Germinal center (tissue), 1 donor: ENCODE measurements at places on chromosomes 7 and 10.

GRCh38 chr10:110448682-110449418 is 48.9 kb upstream of the DUSP5 start:
- DNase-seq: no peak

DNA sequence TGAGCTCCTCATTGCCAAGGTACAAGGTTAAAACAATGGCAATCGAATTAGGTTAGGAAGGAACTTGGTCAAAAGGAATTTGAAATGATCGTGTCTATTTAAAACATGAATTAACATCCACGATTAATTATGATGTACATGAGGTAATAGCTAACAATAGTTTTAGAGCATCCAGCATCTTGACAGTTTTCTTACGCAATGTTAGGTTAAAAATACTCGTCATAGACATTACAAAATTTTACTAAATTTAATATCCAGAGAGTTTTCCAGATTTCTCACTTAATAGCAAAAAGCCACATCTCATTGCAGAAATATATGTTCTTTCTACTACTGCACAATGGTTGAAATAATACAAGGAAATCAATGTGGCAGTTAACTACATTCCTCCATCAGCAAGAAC is 22.6 kb downstream of the CUBN start:
- DNase-seq: no peak

DNA sequence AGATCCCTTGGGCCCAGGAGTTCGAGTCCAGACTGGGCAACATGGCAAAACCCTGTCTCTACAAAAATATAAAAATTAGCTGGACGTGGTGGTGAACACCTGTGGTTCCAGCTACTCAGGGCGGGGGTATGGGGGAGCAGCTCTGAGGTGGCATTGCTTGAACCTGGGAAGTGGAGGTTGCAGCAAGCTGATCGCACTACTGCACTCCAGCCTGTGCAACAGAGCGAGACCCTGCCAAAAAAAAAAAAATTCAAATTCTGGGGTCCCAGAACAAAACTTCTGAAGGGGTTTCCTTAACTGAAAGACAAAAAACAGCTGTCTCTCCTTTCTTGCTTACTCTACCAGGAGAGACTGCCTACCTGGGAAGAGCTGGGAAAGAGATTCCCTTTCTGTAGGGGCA is 27.0 kb downstream of the DNMBP start:
- DNase-seq: no peak

DNA sequence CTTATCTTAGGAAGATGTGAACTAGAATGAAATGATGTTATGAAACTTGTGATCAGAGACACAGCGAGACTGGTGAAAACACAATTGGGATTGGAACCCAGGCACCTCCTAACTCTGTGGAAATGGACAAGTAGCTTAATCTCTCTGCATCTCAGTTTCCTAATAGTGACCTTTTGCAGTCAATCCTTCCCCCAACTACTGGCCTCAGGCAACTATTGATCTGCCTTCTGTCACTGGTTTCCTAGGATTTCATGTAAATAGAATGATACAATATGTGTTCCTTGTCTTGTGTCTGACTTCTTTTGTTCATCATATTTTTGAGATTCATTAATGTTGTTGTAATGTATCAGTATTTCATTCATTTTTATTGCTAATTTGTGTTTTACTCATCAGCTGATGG is 341.7 kb downstream of the REEP3 start:
- DNase-seq: no peak

GRCh38 chr7:45089341-45089891 is 647 bp upstream of the NACAD start:
- peak; percentile 56 for DNase-seq

DNA sequence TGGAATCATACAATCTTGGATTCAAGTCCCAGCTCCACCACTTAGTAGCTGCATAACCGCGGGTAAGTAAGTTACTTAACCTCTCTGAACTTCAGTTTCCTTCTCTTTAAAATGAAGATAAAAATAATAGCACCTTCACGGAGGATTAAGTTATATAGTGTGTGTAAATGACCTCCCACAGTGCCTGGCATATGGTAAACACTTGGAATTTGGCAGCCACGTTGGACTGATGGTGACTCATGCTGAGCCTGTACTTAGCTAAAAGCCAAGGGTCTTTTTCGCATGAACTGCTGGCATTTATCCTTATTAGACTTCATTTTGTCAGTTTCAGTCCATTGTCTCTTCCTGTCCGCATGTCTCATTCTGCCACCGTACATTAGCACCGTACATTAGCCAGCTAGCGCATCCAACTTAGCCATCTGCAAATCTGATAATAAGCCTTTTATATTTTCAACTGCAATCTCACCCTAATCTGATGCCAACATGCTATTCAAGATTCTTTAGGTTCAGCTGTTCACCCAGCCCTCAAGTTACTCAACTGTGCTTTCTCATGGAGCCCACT is 11.2 kb downstream of the SLC13A4 start:
- no peak for DNase-seq

DNA sequence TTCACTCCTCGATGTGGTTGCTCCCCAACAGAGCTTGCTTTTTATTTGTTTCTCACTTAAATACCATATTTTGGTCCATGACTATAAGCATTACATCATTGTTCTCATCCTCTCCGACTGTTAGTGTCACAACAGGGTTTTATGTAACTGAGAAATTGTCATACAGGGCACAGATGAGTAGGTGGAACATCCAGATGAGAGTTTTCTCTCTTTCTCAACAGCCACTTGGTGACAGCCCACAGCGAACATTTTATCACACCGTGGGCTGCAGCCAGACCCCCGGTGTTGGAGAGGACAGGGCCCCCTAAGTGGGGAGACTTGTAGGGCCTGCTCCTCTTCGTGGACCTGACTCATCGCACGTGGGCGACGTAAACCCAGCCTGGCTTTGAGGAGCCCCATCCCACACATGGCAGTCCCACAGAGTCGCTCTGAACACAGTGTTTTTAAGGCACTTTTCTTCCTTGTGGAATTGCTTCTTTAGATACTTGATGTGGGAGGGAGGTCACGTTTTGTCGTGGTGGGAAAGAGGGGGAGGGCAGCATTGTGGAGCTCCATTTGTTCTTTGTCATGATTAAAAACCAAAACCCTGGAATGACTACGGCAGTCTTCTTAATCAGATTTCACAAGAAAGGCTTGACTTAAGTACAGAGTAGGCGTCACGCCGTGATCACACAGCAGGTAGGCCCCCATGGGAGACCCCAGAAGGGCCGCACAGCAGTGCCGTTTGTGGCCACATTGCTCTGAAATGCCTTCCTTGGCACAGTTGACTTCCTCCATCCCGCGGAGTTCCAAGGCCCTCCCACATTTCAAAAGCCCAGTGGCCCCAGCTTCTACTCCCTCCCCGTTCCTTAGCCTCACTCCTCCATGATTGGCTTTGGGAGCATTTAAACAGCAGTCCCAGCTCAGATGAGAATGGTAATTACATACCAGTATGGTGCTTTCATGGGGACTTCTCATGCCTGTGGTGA is 220.6 kb downstream of the CCDC3 start:
- DNase-seq: no peak

GRCh38 chr7:47611045-47611511 is 29.2 kb upstream of the TNS3 start:
- DNase-seq: no peak

- DNase-seq: no peak
These were observed 361.8 kb downstream of the GATA3 start for GRCh38 chr10:8416192-8416701.

- peak; percentile 67 for DNase-seq
These were observed 435 bp upstream of the PWWP2B start for GRCh38 chr10:132396494-132397035.

- DNase-seq: peak; percentile 27
These were observed at the start of gene CRPPA for GRCh38 chr7:16421333-16422102. CRPPA (minus strand) TSS chr7:16421538; CDS start chr7:16421322, 216 bp downstream.

DNA sequence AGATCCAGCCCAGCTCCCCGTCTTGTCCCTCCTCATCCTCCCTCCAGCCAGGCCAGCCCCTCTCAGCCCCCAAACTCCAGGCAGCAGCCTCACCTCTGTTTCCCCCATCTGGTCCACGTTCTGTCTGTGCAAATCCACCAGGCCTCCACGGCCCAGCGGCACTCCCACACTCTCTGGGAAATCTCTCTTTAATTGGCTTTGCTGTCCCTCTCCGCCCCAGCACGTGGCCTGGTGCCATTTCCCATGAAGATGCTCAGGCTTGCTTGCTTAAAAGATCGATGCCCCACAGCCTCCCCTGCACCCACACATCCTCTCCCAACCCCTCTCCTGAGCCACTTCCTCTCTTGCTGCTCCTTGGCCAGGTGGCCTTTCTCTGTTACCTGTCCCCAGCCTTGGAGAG is 39.3 kb downstream of the PRF1 start:
- DNase-seq: no peak

DNA sequence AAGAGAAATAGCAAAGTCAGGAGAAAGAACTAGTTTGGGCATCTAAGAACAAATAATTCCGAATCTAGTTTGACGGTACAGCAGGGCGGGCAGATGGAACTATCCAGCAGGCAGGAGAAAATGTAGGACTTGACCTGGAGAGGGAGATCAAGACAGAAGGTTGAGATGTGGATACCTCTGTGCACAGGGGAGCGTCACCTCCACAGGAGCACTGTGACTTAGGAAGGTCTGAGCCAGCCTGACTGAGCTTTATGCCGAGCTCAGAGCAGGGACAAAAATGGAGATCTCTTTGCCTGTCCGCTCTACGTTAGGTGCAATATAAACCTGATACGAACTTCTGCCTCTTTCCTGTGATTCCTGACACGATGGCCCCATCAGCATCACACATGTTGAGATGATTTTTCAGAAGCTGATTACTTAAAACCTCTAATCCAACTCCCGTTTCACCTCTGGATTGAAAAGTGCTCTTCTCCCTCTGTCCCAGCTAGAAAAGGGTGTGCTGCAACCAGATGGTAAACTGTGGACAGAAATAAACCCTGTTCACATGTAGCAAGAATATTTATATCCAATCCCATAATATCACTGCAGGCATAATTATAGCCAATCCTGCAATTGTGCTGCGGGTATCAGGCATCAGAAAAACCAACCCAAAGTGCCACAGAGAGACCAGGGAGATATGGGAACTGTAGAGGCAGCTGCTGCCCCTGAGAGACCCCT is 13.6 kb upstream of the SORBS1 start:
- no peak for DNase-seq

- DNase-seq: no peak
These were observed 120.2 kb downstream of the CYP26A1 start for GRCh38 chr10:93193906-93194305.

DNA sequence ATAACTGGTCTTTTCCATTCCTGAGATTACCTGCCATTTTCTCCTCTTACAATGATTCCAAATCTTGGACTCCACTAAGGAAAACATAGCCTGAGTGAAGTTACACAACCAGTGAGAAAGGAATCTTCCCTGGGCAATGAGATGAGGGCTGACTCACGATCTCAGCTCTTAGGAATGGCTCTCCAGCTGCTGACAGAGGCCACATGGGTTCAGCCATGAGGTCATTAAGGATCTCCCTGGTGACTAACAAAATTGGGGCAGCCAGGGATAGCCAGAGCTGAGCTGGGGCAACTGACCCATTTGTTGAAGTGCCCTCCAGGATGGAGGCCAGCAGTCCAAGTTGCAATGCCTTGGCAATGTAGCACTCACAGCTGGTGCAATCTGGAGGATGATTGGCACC is 78.7 kb upstream of the MKLN1 start:
- DNase-seq: no peak

DNA sequence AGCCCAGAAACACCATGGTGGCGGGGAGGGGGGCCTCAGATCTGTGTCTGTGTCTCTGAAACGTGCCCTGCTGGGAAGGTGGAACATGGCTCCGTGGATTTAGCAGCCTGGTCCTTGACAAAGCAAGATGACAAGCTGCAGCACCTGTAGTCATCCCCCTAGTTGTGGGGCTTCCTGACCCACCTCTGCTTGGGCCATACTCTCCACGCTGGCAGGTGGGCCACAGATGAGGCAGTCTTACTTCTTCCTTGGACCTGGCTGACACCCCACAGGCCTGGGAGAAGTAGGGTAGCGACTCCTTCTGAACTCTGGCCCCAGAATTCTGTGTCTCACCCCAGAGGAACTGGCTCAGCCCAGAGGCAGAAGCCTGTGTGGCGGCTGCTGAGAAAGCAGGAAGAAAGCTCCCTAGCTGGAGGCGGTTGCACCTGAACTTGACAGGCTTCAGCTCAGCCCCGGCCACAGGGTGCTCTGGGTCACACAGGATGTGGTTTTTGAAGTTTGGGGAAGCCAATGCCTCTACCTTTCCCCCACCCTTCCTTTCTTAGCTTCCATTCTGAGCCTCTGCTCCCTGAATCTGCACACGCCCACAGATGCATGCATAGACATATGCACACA is 113.9 kb downstream of the ABLIM1 start:
- peak; percentile 74 for DNase-seq

GRCh38 chr7:24948739-24949138 is 31.2 kb downstream of the OSBPL3 start:
- DNase-seq: no peak

DNA sequence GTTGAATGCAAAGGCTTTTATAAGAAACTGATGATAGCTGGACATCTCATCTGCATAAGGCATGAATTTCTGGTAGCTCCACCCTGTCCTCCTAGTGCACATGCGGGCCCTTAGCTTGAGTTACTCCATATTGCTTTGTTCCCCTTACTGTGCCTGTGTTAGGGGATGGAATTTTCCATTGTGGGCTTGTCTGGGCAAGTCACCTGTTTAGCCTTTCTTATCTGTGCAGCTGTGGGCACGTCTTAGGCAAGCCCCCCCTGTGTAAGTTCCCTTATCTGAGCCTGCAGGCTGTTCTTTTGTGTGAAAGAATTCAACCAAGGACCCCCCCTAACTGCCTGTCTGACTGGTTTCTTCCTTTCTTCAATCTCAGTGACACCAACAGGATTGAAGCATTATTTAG is 14.5 kb upstream of the CROT start:
- DNase-seq: no peak

GRCh38 chr7:139680676-139681462 is 96.9 kb downstream of the HIPK2 start:
- no peak for DNase-seq

DNA sequence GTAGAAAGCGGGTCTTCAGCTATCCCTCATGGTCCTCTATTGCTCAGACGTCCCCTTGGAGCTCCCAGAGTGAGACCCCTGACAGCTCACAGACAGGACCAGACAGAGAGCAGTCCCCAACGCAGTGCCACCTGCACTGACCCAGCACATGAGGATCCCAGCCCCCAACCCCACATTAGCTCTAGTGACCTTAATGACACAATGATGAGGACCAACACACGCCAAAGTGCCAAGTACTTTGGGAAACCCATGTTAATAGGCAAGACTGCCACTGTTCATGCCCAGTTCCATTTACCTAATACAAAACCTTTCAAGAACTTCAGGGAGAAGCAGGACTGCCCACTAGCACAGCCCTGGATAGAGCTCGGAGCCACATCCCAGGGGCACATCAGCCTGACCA is 5.7 kb upstream of the GRB10 start:
- DNase-seq: no peak

GRCh38 chr7:25944777-25945515 is 207.1 kb upstream of the NFE2L3 start:
- no peak for DNase-seq

DNA sequence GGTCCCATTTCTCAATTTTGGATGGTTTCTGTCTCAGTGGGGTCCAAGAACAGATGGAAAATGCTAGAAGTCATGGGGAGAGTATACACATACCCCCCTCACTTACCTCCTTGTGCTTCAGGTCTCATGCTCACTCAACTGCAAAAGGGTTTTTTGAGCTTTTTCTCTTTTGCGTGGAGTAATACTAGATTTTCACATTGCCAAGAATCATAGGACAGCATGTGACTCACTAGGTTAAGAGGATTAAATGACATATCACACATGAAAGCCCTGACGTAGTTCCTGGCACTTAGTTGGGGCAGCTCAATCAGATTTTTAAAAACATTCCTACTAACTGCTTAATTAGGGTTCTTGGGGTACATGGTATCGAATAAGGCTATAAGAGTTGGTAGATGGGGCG is 4.5 kb downstream of the PI4K2A start:
- DNase-seq: no peak

GRCh38 chr10:16952080-16952479 is 134.9 kb upstream of the RSU1 start:
- DNase-seq: no peak
